Stimulated activated naive CD8-positive, alpha-beta T cell treated with anti-CD3 and anti-CD28 coated beads, Interleukin-15, Interleukin-2, amounts not matched to agents 100 U/mL and 50 U/mL, for 24 hours (primary cell): ENCODE measurements at places on chromosomes 2 and 18.

- DNase-seq = no peak
These were observed 47.9 kb downstream of the TRPM8 start for GRCh38 chr2:233965032-233965603.

- DNase-seq = no peak
These were observed 97.0 kb downstream of the LYPD6 start for GRCh38 chr2:149427387-149427786.

DNA sequence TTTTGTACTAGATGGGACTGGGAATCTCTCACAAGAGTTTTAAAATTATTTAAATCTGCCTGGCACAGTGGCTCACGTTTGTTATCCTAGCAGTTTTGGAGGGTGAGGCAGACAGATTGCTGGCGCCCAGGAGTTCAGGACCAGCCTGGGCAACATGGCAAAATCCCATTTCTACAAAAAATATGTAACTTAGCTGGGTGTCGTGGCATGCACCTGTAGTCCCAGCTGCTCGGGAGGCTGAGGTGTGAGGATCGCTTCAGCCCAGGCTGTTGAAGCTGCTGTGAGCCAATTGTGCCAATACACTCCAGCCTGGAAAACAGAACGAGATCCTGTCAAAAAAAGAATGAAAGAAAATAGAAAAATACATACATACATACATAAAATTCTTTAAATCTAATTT is 685.7 kb upstream of the PIK3C3 start:
- DNase-seq = no peak

GRCh38 chr2:24984912-24985311 is 13.2 kb upstream of the DNAJC27 start:
- no peak for DNase-seq

DNA sequence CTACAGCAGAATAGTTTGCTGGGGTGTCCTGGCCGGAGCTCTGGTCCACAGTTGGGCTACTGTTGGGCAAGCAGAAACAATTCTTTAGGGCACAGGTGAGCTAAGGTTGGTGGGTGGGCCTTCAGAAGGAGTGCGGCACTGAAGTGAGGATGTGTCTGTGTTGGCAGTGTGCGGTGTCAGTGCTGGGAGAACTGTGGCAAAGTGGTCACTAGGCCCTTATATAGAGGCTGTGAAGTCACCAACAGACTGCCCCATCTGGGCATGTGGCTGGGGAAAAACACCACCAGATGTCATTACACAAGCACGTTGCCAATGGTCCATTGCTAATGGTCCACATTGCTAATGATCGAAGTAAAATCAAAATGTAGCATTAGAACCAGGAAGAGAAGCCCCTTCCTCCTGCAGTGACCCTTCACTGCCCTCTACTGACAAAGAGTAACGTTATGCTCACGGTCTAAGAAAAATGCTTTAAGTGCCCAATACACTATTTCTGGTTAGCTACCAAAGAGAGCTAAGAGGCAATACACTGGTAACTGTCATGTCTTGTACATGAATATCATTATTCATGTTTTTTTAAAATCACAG is 21.3 kb downstream of the SCN1A start:
- DNase-seq = no peak

DNA sequence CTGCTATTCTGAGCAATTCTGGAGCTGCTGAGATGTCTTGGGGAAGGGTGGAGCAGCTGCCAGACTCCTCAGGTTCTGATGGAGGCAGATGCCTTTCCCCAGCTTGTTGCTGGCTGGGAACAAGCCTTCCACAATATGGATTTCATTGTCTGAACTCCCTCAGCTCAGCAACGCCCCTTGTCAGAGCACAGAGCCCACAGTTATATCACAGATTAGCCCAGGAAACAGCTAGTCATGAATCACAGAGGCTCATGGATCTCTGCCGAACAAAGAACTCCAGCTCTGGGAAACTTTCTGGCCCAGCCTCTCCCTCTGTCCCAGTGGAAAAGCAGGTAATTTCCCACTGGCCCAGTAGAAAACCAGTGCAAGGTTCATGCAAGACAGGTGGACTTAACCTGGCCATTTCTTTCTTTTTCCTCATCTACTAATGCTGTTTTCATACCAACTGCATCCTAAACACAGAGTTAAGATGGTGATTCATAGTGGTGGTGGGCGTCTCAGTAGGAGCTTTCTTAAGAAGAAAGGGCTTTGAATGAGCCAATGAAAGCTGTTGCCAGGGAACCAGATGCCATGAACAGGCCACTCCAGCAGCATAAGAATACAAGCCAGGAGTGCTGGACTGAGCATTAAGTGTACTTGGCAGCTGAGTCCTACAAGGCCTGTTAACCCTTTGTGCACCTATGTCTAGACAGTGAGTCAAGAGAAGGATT is 8.7 kb upstream of the KIAA2012 start:
- DNase-seq = no peak

DNA sequence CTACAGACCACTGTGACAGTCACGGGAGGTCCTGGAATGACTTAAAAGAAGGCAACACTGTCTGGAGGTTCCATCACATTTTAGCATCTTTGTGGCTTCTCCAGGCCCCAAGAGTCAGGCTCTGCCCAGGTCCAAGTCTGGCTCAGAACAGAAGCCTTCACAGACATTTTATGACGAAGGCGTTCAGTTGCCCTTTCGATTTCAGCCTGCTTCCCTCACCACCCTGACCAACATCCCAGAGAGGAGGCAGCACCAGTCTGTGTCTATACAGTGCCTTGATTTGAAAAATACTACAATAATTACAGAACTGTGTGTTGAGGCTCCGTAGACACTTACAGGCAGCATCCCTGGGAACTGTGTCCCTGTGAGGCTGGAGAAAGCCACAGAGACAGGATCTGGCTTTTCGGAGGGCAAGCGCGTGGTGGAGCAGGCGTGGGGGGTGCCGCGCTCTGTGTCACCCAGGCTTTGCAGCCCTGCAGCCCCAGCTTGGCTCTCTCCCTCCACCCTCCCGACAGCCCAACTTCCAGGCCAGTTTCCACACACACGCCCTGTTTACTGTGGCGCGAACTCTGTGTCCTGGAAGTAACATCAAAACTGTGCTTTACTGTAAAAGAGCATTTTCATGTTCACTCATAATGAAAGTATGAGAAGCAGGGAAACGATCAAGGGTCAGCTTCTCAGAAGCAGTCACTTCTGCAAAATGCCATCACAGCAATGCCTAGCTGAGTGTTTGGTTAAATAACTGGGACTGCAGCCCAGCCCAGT is 153.5 kb upstream of the ALKAL2 start:
- DNase-seq = no peak

DNA sequence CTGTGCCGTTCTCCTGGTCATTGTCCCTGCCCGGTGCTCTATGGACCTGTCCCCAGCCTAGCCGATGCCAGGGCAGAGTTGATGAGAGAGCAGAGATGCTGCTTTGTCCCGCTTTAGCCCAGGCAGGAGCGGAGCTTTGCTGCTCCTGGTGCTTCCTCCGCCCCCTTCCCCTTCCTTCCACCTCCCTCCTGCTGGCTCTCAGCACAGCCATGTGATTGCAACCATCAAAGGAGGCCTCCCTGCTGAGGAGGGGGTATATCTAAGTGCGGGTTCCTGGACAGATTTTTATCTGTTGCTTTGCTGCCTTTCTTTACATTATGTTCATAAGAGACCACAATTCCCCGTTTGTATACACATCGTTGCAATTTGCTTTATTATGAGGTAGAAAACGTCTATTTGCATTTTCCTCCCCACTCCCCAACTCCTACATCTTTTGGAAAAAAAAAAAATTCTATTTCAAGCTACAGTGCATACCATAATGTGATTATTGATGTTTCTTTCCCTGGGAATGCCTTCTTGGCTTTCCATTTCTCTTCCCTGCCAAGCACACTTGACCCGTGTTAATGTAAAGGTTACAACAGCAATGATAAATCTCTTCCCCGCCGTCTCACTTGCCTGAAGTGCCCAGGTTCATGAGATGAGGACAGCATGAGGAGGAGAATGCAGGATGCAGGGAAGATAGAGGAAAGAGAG is 25.4 kb downstream of the ALPK2 start:
- DNase-seq = no peak

GRCh38 chr2:239657992-239658391 is 257.2 kb upstream of the HDAC4 start:
- DNase-seq = no peak

- DNase-seq = no peak
These were observed 1.7 kb downstream of the LYPD1 start for GRCh38 chr2:132668189-132668823.

GRCh38 chr2:218015586-218016521 is 13.1 kb upstream of the TNS1 start:
- no peak for DNase-seq

GRCh38 chr2:100427627-100428258 is 10.3 kb upstream of the CHST10 start:
- peak; percentile 74 for DNase-seq
